ENCODE measurements at places on chromosomes 2 and 18.

- no peak for DNase-seq
Measured at GRCh38 chr2:199704358-199705238, 146.4 kb downstream of the FTCDNL1 start.

DNA sequence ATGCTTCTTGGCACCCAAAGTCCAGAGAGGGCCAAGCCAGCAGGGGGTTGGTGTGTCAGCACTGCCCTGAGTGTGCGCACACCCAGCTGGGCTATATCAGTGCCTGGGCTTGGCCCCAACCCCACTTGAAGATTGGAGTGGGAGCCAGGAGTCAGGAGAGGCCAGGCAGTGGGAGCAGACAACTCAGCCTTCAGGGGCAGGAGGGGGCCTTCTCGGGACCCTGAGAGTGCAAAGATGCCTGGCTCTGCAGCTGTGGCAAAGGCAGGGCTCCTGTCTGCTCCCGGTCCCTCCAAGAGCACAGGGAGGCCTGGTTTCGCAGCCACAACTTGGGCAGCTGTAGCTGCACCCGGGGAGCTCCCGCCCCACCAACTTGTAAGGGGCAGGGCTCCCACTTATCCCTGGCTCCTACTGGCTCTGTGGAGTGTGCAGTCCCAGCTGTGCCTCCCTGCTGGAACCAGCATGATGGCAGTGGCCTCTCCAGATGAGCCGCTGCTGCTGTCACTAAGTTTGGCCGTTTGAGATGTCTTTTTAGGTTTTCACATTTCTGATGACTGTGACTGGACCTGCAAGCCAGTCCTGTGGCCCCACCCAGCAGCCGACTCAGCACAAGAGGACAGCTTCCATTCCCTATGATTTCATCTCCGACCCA lies 148.8 kb upstream of the HS6ST1 start:
- DNase-seq: no peak

- DNase-seq: no peak
Measured at GRCh38 chr2:54000524-54000923, 29.7 kb upstream of the PSME4 start.

DNA sequence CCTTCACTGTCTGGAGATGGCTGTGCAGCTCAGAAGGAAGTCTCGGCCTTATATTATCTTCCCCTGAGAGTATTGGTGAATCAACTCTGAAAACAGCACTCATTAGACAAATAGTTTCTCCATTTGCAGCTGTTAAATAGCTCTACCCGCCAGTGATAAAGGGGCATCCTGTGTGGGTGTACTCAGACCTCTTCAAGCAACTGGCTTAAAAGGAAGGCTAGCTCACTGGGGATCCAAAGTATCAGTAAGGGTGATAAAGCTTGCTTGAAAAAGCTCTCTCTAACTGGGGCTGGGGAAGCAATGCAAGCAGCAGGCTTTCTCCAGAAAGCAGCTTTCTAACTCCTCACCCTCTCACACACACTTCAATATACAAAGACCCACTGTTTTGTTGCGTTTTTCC lies 64.9 kb upstream of the PSMD14 start:
- no peak for DNase-seq

Data from CD8-positive, alpha-beta T cell (primary cell).